ENCODE measurements at places on chromosomes 6 and 20. TPM values are rescaled to one million over a fixed set of nuclear protein-coding genes. Genes with fewer than 3 reads are reported as not detected.

DNA sequence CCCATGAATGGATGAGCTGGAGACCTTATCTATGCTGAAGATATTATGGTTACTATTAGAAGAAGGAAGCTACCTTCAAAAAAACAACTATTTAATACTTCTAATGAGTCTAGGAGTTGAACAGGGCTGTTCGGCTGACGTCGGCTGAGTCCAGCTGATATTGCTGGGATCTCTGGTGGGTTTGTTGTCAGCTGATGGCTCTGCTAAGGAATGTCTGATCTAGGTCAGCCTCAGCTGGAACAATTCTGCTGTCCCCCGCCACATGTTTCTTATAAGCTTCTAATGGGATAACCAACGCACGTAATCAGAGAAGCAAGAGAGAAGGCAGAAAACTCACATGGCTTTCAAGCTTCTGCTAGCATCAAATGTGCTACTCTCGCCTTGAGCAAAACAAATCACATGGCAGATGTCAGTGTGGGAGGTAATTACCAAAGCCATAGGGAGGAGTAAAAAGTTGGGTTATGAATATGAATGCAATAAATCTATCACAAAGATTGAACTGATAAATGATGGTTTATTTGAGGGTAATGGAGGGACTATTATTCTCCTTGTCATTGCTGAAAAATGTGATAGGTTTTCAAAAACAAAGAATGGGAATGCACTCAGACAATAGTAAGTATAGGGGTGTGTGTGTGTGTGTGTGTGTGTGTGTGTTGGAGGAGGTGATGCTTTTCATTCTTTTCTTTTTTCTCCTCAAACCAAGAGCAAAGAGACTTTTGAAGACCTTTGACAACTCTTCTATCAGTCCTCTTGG is 71.5 kb downstream of the BTBD3 start:
- H3K36me3 ChIP-seq = no peaks in the 10 kb centered on the region
- no peak overlapping the region for H3K27ac ChIP-seq
- H3K27me3 ChIP-seq = no peaks in the 10 kb centered on the region
- no peak for DNase-seq

DNA sequence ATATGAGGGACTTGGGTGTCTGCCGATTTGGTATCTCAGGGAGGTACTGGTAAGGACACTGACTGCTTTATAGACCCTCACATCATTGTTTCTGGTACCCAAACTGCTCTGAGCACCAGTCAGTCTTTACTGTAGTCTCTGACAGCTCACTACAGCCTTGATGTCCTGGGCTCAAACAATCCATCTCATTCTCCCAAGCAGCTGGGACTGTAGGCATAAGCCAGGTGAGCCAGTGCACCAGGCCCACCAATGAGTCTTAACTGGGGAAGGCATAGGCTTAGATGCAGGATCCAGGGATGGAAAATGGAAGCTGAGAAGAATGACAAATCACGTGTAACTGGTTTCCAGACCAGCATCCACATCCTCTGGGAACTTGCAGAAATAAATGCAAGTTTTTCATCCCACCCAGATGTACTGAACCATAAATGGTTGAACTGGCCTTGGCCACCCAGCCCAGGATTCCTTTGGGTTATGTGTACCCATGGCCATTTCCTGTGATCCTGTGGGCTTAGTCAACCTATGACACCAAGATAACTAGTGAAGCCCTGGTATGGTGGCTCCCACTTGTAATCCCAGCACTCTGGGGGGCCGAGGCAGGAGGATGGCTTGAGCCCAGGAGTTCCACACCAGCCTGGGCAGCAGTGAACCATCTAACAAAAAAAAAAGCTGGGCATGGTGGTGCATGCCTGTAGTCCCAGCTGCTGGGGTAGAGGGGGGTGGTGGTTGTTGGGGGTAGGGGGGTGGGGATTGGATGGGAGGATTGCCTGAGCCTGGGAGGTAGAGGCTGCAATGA is 5.8 kb downstream of the TUBB start:
- no peak overlapping the region for H3K4me3 ChIP-seq
- no peak overlapping the region for H3K27ac ChIP-seq
- H3K27me3 ChIP-seq = no peaks in the 10 kb centered on the region
- no peaks in the 10 kb centered on the region for H3K36me3 ChIP-seq
- H3K4me1 ChIP-seq = peaks cover 55% of the 10 kb centered on the region
- no peak for DNase-seq

The ABHD16B gene
- not detected for total RNA-seq

GRCh38 chr6:88220493-88220892 is 54.3 kb upstream of the CNR1 start:
- H3K4me3 ChIP-seq = no peak overlapping the region
- no peaks in the 10 kb centered on the region for H3K36me3 ChIP-seq

The GPSM3 gene
- total RNA-seq = 16.2 TPM

The GNRH2 gene
- not detected for total RNA-seq

DNA sequence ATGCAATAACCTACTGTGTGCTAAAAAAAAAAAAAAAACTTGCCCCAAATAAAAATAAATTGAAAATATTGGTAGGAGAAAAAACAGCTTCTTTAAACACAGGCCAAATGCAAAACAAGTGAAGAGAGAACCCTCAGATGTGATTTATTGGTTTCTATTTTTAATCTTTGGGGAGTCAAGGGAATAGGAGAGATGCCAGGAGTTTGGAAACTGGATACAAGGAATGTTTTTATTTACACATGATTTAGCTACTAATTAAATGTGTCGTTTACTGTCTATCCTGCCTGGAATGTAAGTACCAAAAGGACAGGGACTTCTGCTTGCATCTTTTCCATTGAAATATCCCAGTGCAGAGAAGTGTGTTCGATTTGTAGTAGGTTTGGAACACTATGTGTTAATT is 810.7 kb downstream of the MAFB start:
- H3K27ac ChIP-seq = no peak overlapping the region
- no peaks in the 10 kb centered on the region for H3K27me3 ChIP-seq
- no peak overlapping the region for H3K4me3 ChIP-seq
- H3K36me3 ChIP-seq = no peaks in the 10 kb centered on the region
- no peak for DNase-seq
- peaks cover 8% of the 10 kb centered on the region for H3K4me1 ChIP-seq

The MAS1 gene
- total RNA-seq = 0.49 TPM

GRCh38 chr6:56833127-56833791 is 121.6 kb upstream of the BEND6 start:
- no peaks in the 10 kb centered on the region for H3K36me3 ChIP-seq
- H3K27ac ChIP-seq = no peak overlapping the region

DNA sequence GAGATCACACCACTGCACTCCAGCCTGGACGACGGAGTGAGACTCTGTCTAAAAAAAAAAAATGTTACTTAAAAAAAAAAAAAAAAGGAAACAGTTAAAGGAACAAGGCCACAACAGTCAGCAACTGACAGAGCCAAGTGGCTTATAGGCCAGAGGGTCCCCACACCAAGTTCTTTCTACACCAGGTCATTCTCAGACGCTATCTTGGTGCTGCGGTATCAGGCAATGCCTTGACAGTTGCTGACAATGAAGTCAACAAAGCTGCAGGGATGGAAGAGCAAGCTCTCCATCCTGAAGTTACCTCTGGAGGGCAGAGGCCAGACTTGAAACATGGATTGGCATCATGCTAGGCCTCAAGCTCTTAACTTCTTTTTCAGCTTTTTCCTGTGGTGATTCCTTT is 31.9 kb downstream of the COMMD7 start:
- no peaks in the 10 kb centered on the region for H3K27me3 ChIP-seq
- no peaks in the 10 kb centered on the region for H3K4me1 ChIP-seq
- no peak overlapping the region for H3K4me3 ChIP-seq
- no peak overlapping the region for H3K27ac ChIP-seq

DNA sequence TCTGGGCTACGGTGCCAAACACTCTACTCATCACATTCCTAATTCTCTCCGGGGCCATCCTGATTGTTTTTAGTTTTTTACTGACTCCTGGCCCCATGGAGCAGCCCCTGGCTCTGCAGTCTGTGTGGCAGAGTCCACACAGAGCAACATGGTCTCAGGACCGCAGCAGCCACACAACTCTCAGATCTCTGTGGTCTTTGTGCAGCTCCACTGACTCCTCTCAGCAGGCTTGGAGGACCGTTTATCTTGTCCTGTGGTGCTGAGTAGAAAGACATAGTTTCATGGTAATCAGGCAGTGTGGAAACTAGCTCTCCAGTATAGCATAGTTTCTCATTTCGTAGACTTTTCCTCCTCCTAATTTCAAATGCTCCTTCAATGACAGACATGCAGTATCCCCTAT is 168.4 kb downstream of the EDN1 start:
- H3K27me3 ChIP-seq = no peaks in the 10 kb centered on the region
- H3K27ac ChIP-seq = no peak overlapping the region
- no peaks in the 10 kb centered on the region for H3K4me1 ChIP-seq

DNA sequence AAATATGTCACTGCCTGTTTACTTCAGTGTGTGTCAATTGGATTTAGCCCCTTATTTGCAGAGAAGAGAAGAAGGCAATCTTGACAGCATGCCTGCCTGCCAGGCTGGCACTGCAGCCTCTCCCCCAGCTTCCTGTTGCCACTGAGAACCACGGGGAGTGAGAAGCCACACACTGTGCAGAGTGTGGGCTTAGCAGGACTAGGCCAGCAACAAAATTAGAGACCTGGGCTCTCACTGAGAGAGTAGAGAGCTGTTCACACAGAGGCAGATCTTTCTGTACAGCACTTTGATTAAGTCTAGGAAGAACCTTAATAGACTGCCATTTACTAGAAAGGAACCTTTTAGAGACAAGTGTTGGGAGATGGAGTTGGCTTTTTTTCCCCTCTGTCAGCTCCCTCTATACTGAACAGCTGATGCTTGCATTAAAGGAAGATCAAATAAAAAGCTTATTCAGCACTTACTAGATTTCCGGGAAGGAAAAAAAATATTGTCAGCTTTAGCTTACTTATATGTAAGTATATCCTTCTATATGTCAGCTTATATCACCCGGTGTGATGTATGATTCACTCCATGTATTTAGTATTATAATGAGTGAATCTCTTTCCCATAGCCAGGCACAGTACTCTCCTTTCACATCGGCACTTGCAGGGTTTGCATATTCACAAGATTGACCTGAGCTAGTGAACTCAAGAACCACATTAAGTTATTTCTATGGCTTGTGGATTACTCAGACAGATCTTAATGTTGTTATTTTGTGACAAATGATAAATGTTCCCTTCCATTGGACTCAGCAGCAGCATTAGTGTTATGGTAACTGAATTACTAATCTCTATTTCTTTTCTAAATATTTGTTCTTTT is 851.0 kb upstream of the EPHA7 start:
- no peaks in the 10 kb centered on the region for H3K27me3 ChIP-seq
- no peak for DNase-seq
- H3K4me1 ChIP-seq = no peaks in the 10 kb centered on the region

DNA sequence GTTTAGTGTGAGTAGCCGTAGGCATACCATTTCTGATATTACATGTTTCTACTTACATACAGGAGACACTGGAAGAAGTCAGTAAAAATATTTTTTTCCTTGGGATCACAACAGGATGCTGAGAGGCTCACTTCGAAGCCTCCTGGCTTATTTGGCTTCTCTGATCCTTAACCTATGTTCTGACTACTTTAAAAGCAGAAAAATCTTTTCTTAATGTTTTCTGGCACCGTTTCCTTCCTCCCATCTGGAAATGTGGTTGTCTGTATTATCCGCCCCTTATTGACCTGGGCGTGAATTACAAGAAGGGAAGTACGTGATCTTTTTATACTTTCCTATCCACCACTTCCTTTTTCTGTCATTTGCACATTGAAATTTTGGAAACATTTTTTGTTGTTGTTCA is 379.6 kb downstream of the COL12A1 start:
- H3K27ac ChIP-seq = no peak overlapping the region
- DNase-seq = no peak
- no peaks in the 10 kb centered on the region for H3K4me1 ChIP-seq
- H3K36me3 ChIP-seq = no peaks in the 10 kb centered on the region

DNA sequence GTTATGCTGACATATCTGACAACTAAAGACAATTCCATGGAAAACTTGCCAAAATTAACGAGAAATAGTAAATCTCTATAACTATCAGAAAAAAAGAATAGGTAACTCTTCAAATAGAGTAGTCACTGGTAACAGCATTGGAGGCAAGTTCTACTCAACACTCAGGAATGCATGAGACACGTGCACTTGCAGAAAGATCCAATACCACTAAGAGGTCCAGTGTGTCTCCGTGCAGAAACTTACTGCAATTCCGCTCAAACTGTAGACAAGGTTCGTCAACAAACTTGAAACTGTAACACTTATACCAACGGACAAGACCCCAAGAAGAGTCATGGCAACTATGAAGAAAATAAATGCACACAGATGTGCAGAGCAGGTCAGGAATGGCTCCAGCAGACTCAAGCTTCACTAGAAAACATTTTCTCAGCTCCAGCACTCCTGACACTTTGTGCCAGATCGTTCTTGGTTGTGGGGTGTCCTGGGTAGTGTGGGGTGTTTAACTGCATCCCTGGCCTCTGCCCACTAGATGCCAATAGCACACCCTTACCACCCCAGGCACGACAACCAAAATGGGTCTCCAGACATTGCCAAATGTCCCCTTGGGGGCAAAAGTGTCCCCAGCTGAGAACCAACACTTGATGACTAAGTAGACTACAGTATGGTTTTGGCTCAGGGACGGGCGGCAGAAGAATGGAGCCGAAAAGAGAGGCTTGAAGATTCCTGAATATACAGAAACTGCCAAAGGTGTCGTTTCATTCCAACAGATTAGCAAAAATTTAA is 134.8 kb downstream of the DTNBP1 start:
- no peak overlapping the region for H3K27ac ChIP-seq
- no peaks in the 10 kb centered on the region for H3K36me3 ChIP-seq
- no peak overlapping the region for H3K4me3 ChIP-seq
- no peaks in the 10 kb centered on the region for H3K27me3 ChIP-seq

The TSBP1 gene
- not detected for total RNA-seq

The OLIG3 gene
- total RNA-seq = not detected

The PLAGL2 gene
- 8.3 TPM for total RNA-seq
